Urothelium cell line (cell line): ENCODE measurements at places on chromosomes 5 and 9.

DNA sequence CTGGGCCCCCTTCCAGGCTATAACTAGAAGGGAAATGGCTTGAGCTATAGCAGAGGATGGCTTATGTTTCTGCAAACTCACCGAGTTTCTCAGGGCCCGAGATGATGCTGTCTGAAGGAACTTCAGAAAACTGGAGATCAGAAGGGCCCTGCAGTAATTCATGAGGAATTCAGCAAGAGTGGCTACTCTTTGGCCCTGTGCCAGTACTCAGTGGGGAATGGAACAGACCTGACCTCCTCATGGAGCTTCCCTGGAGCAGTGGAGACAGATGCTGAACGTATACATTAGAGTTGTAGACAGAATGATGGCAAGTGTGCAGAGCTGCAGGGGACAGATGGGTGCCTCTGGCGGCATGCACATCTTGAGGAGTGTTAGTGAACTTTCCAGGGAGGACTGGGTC, 17.3 kb upstream of the SMIM32 start:
- DNase-seq: no peak

- DNase-seq: no peak
These were observed 6.9 kb upstream of the POMT1 start for GRCh38 chr9:131495785-131496184.

DNA sequence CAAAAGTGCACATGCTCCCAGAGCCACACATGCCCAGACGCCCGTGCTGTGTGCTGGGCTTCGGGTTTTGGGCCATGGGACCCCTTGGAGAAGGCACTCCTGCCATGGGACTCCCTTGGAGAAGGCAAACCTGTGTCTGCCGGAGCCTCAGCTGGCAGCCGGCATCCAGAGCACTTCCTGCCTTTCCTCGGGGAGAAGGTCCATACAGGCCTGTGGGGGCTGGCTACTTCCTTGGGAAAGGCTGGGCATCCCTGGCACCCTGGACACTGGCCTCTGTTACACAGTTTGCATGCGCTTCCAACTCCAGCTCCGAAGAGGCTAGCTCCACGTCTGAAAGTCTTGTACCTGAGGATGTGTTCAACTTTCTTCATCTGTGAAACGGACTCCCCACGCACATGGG, 14.7 kb upstream of the IRX4 start:
- DNase-seq: no peak

- no peak for DNase-seq
These were observed 306.3 kb downstream of the FER start for GRCh38 chr5:109053995-109054417.

DNA sequence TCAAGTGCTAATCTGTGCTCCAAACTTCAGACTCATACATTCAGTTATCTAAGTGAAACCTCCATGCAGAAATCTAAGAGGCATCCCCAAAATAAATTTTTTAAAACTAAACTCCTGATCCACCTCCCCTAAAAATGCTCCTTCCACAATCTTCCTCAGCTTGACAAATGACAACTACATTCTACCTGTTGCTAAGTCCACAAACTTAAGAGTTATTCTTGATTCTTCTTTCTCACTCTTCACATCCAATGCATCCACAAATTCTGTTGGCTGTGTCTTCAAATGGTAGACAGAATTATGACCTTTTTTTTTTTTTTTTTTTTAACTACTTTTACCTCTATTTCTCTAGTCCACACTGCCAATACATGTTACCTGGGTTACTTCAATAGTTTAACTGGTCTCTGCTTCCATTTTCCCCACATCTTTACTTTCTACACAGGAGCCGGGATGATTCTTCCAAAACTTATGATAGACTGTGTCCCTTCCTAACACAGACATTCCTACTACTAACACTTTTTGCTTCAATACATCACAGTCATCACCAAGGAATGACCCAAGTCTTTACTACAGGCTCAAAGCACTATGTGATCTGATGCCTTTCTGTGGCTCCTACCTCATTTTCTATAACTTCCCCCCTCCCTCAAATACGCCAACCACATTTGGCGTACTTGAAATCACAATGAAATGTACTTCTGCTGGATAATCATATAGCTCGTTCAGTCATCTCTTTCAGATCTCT, 143.6 kb downstream of the PDE4D start:
- DNase-seq: no peak

GRCh38 chr9:105950448-105950847, 256.1 kb downstream of the TMEM38B start:
- DNase-seq: no peak

- no peak for DNase-seq
These were observed 72.2 kb upstream of the TNFSF8 start for GRCh38 chr9:115002371-115003120.

- DNase-seq: no peak
These were observed 2295.1 kb upstream of the WWC1 start for GRCh38 chr5:165996201-165996875.

DNA sequence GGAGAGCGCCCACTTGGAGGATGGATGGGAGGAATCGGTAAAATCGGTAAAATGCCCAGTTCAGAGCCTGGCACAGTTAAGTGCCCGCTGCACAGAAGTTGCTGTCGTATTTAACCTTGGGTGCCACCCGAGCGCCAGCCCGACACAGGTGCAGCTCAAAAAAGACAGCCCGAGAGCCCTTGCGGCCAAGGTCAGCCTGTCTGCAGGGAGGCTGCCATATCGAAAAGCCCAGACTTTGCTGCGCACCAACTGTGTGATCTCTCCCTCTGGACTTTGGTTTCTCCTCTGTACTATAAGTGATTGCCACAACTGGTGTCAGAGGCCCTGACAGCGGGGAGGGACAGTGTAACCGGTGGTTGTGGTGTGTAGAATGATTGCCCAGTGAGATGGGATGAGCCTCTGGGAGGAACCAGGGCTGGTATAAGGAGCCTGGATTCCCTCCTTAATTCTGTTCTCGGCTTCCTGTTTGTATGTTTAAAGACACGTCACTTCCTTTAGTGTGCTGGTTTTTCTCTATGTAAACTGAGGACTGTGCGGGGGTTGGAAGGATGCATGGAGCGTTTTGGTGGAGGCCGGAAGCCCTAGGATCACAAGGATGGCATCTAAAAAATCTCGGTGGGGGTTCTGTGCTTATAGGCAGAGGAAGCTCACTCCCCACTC, 792 bp downstream of the NTMT1 start:
- no peak for DNase-seq

DNA sequence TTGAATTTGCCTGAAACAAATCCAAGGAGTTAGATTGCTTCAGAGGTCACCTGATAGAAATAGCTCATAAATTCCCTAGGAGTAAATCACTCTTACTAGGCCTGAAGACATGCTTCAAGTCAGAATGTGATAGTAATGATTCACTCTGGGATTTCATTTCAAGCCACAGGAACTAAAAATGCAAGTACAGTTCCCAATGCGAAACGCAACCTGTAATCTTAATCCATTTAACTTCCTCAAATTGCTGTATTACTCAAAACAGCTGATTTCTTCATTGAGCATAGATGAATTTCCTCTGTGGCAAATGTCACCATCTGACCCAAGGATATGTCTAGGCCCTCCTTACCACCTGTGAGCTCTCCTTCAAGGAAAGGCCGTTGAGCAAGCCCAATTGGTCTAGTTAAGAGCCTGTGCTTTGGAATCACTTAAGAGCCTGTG, 32.1 kb upstream of the IL6ST start:
- peak; percentile 35 for DNase-seq

GRCh38 chr9:134887686-134888602, 7.3 kb downstream of the FCN2 start:
- DNase-seq: no peak

GRCh38 chr9:113532809-113533190, 69.3 kb downstream of the RGS3 start:
- DNase-seq: no peak

DNA sequence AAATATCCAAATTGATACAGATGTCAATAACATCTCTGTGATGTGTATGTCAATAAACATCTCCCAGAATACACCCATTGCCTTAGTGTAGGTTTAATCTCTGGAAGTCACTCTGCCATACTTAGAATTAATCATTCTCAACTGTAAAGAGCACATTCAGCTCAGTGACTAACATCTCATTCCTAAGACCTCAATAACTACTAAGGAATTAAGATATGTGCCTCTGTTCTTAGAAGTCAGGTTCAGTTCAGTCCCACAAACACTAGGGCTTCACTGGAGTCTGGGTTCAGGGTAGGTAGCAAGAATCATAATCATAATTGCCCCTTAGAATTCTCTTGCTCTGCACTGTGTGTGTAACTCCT, 31.7 kb downstream of the UGCG start:
- no peak for DNase-seq

- no peak for DNase-seq
These were observed 120.7 kb downstream of the PBX3 start for GRCh38 chr9:125867751-125868415.

GRCh38 chr9:6415266-6415665, 2.3 kb downstream of the UHRF2 start:
- DNase-seq: no peak

GRCh38 chr5:74519161-74519571, 121.4 kb downstream of the ENC1 start:
- DNase-seq: no peak

- DNase-seq: no peak
These were observed 4.1 kb upstream of the SMU1 start for GRCh38 chr9:33080534-33080933.

GRCh38 chr5:159787837-159788236, 128.4 kb upstream of the ADRA1B start:
- no peak for DNase-seq

- no peak for DNase-seq
These were observed 897 bp downstream of the ROPN1L start for GRCh38 chr5:10442576-10442975.

- peak; percentile 79 for DNase-seq
These were observed 77.9 kb downstream of the AK8 start for GRCh38 chr9:132800038-132800648.

GRCh38 chr5:138657360-138657759, 82.2 kb upstream of the HSPA9 start:
- DNase-seq: no peak

GRCh38 chr9:110188101-110188500, 19.9 kb downstream of the C9orf152 start:
- DNase-seq: no peak

- no peak for DNase-seq
These were observed 105.8 kb upstream of the PCSK1 start for GRCh38 chr5:96538808-96539250.

DNA sequence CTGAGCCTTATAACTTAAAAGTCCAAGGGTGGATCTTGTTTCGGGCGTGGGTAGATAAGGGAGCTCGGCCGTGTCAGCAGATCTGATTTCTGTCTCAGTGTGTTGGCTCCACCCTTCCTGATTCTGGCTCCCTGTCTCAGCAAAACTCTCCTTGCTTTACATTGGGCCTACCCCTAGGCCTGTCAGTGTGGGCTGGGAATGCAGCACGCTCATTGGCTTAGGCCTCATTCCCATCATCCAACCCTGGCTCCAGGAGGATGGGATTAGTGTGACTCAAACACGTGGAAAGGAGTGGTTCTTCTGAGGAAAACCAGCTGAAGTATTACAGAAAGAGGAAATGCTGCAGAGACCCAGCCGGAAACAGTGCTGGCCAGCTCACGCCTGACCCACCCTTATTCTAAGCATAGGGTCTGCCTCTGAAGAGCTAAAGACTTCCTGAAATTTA, 59.9 kb downstream of the ZFAND5 start:
- no peak for DNase-seq

DNA sequence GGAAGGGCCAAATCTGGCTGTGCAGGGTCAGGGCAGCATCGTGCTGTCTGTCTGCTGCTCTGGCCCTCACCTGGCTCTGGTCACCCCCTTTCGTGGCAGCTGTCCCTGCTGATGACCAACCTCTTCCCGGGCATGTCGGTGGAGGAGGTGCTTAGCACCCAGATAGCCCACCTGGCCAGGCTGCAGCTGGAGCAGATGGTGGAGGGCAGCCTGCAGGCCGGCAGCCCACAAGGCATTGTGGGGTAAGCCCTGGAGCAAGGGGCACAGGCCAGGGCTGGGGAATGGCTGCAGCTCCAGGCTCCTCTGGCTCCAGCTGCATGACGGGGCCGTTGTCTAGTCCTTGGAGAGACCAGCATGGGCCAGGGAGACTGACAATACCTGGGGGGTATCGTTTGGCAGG, 8.2 kb downstream of the TOR2A start:
- DNase-seq: no peak

DNA sequence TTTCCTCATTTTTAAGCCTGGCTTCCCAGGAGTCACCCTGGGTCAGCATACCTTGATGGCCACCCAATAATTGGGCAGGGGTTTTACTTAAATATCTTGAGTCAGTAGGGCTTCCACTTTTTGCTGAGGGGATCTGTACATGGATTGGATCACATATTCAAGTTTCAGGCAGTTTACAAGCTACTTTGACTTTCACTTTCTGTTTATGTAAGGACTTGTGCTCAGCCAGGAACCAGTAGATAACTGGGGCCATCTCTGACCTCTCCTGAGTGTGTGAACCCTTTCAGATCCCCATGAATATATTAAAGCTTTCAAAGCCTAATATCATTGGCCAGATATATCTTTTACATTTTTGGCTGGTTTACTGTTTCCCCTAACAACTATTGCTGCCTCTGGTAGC, 45.1 kb downstream of the SLCO6A1 start:
- peak; percentile 4 for DNase-seq

DNA sequence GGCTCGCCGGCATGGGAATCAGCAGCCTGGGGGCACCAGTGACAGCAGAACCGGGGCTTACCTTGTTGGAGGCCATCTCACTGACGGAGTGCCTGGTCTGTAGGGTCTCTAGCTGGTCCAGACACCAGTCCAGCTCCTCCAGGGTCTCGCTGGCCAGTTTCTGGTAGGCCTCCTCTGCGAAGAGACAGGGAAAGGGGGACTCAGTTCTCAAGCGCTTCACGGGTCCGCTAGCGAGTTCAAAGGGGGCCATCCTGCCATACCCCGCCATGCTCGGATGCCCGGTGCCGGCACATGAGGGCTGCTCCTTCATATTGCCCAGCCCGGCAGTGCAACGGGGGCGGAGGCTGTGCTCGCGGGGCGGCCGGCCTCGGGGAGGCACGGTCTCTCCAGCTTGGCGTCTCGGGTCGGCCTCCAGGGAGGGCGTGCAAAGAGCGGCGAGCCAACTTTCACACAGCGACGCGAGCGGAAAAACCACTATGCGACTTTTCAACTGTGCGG, 456.0 kb downstream of the RAB3C start:
- no peak for DNase-seq

GRCh38 chr5:18745988-18746615, 1111.8 kb downstream of the TAF11L14 start:
- DNase-seq: peak; percentile 48

DNA sequence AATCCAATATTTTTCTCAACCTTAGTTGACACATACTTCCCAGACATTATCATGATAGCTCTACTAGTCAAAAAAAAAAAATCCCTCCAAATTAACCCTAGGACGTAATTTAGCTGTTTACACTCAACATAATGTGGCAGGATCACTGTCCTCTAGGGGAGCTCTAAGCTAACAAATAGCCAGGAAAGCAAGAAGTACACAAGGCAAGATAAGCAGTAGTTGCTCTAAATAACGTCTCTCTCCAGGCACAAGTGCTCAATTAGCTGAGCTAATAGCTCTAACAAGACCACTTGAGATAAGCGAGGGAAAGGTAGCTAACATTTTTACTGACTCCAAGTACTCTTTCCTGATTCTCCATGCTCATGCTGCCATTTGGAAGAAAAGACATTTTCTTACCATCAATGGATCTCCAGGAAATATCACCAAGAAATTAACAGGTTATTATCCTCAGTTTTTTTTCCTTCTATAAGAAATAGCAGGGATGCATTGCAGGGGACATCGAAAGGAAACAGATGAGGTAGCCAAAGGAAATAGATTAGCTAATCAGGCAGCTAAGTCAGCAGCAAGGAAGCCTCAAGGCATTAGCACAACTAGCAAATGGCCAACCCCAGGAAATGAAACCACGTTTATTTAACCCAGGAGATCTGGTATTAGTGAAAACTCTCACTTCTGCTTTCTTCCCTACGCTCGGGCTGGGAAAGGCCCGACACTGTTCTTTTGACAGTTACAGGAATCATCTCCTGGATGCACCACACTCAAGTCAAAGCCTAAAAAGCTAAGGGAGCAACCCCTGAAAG, 614.1 kb downstream of the PTPRD start:
- no peak for DNase-seq
